ENCODE measurements at places on chromosomes 5 and 9.

DNA sequence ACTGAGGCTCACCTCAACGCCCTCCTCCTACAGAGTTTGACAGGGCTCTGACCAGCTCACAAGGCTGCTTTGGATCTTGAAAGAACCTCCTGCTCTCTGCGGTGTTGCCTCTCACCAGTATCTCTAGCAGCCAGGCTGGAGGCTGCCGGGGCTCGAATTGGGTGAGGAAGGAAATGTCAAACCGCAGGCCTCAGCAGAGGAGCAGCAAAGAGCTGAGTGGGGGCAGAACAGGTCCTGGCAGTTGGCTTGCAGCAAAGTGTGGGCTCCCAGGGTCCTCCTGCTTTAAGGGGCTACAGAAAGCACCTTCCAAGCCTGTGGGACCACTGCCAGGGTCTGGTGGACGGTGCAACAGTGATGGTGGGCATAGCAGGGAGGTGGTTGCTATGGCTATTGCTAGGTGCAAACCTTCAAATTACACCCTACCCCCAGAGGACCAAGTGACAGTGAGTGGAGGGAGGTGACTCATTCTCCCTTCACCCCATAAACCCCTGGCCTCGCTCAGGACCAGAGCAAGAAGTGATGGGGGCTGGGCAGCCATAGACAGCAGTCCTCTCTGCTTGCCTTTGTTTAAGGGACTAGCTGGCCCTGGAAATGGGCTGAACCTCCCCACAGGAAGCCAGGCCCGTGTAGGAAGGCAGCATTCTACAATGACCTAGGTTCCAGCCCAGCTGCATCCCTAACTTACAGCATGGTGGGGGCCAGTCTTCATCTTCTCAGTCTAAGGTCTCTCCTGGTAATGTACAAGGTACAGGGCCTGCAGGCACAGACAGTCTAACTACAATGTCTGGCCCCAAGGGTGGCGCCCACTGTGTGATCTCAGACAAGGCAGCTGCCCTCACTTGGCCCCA lies 18.7 kb downstream of the LCP2 start:
- DNase-seq = no peak

GRCh38 chr9:129885018-129885669 lies 49.9 kb downstream of the USP20 start:
- DNase-seq = peak; percentile 54

GRCh38 chr5:133790898-133791297 lies 177.5 kb downstream of the C5orf15 start:
- DNase-seq = no peak

GRCh38 chr9:131287359-131287758 lies 2.2 kb upstream of the PLPP7 start:
- peak; percentile 76 for DNase-seq

- no peak for DNase-seq
Measured at GRCh38 chr5:82176115-82176814, 101.9 kb downstream of the RPS23 start.

- DNase-seq = peak; percentile 79
Measured at GRCh38 chr9:128211186-128211980, 8.2 kb downstream of the DNM1 start.

DNA sequence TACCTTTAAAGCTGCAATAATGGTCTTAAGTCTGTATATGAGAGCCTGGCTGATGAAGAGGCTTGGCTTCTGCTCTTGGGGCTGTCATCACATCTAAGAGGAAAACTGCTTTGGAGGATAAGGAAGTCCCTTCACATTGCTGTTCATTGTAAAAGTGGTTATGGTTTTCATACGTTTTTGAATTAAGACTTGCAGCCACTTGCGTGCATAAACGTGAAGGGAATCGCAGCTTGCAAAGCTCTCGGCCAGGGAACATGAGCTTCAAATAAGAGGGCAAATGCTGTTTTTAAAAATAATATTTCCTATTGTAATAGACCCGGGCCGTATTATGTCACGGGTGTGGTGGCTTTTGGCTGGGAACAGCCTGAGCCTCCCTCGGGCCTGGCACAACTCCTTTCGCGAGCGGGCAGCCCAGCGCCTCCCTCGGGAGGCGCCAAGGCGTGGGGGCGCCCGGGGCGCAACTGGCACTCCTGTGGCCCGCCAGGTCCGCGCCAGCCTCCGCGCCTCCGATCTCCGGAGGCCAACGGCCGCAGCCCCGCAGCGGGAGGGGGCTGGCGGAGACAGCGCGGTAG lies 538 bp upstream of the ARHGEF28 start:
- DNase-seq = peak; percentile 88

DNA sequence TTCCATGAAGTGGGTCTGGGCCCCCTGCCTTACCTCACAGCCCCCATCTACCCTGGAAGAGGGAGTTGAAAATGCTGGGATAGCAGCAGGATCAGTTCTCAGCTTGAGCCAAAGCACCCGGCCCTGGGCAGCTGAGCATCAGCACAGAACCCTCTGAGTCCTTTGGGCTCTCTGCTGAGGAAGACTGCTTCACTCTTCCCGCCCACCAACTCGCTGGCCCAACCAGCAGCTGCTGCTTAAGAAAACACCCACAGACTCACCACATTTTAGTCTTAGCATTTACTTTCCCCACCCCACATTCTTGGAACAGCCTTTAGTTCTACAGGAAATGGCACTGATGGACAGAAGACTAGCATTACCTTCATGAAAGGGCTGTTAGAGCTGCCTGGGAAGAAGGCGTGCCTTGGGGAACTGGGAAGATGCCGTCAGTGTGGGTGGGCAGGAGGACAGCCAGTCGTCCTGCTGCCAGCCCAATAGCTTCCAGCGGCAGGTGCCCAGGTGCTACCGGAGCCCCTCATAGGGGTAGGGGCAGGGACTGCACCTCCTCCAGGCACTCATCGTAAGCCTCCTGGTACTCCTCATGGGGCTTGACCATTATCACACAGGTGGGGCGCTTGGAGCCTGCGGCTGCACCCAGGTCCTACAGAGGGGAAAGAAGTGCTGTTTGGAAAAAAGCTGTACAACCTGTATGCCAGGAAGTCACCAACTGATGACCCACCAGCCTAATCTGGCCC lies 4.3 kb downstream of the NHP2 start:
- DNase-seq = peak; percentile 79

DNA sequence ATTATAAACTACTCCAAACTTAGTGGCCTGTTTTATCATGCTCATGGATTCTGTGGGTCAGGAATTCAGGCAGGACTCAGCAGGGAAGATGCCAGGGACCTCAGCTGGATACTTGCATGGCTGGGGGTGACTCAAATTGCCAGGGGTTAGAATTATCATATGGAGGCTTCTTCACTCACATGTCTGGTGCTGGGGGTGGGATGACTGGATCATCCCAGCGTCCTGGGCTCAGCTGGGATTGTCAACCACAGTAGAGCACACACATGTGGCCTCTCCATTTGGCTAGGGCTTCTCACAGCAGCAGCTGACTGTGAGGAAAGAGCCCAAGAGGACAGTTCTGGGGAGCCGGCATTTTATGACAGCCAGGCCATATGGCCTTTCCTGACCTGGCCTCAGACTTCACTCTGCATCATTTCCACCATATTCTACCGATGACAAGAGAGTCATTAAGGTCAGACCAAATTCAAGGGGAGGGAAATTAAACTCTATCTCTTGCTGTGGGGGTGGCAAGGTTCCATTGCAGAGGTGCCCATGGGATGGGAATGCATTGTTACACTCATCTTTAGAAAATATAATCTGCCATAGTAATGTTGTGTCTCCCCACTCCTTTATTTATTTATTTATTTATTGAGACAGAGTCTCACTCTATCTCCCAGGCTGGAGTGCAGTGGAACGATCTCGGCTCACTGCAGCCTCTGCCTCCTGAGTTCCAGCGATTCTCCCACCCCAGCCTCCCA lies 5.2 kb upstream of the GRK6 start:
- peak; percentile 44 for DNase-seq

DNA sequence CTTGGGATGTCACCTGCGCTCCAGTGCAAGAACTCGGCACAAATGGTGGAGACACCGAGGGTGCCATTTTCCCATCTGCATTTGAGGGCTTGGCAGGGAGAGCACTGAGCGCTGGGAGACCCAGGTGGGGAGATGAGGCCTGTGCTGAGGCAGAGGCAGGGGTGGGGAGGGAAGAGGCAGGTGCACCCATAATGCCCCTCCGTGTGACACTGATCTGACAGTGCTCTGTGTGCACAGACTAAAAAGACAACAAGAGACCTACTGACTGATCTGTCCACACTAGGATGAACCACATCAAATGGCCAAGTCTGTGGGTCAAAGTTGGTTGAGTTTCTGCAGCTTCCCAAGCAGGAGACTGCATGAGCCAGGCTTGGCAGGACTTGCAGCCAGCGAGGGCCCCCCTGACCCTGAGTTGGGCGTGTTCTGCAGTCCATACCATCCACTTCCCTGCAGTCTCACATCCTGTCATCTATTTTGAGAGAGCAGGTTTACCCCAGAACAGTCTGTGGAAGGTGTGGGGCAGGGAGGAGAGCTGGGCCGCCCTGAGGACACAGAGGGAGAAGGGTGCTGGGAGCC lies 41.9 kb downstream of the NEK6 start:
- DNase-seq = peak; percentile 72

DNA sequence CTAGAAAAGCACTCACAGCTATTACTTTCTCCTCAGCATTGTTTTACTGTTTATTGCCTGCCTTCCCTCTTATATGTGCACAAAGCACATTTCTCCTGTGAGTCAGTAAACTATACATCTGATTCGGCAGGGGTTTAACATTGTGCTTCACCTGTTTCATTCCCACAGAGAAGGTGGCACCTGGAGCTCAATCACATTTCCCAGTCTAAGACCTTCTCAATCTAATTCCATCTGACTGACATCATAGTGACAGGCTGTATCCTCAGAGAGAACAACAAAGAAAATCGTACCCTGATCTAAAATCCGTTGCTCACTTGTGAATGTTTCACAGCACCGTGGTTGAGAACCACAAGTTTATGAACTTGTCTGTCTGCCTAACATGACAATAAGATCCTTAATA lies 92.4 kb upstream of the CAST start:
- no peak for DNase-seq

DNA sequence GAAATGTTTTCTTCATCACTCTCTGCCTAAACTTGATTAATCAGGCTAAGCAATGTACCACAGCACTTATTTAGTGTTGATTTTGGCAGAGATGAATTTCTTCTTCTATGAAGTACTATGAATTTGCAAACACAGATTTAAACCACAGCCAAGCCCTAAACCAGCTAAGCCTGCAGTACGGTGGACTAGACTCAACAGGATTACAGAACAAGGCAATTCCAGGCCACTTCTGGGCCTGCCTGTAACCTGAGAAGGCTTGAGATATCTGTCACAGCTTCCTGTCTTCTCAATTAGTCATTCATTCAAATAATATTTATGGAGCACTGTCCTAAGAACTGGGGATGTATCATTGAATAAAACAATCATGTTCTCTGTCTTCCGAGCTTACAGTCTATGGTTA lies 32.4 kb upstream of the CAST start:
- peak; percentile 77 for DNase-seq

DNA sequence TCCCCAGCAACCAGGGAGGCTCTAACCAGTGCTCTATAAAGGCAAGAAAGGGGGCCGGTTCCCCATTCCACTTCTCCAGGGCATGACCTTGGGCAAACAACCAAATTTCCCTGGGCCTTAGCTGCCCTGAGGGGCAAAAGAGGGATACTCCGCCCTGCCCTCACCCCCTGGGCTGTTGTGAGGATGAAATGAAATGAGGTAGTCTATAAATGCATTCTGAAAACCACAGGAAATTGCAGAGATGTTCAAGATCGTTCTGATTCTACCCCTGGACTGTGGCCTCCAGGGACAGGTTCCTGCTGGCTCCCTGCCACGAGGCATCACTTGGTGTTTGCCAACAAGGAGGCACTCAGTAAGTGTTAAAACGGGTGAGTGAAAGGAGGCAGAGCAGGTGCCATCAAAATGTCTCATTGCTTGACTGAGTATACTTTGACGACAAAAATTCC lies 5.7 kb downstream of the RAPGEF1 start:
- peak; percentile 88 for DNase-seq

GRCh38 chr5:109660301-109660700 lies 29.4 kb upstream of the MAN2A1 start:
- DNase-seq = no peak

GRCh38 chr9:26656003-26656870 lies 236.4 kb downstream of the CAAP1 start:
- peak; percentile 54 for DNase-seq

- DNase-seq = peak; percentile 57
Measured at GRCh38 chr9:86308687-86309086, 26.3 kb upstream of the ISCA1 start.

GRCh38 chr9:101028346-101029314 lies at the start of gene PLPPR1:
TSS of gene PLPPR1 (plus strand) at chr9:101028727.
- peak; percentile 86 for DNase-seq

GRCh38 chr5:68419081-68419636 lies 203.6 kb downstream of the PIK3R1 start:
- no peak for DNase-seq

All from osteoblast (primary cell).